ENCODE measurements at places on chromosomes 3 and 15.

DNA sequence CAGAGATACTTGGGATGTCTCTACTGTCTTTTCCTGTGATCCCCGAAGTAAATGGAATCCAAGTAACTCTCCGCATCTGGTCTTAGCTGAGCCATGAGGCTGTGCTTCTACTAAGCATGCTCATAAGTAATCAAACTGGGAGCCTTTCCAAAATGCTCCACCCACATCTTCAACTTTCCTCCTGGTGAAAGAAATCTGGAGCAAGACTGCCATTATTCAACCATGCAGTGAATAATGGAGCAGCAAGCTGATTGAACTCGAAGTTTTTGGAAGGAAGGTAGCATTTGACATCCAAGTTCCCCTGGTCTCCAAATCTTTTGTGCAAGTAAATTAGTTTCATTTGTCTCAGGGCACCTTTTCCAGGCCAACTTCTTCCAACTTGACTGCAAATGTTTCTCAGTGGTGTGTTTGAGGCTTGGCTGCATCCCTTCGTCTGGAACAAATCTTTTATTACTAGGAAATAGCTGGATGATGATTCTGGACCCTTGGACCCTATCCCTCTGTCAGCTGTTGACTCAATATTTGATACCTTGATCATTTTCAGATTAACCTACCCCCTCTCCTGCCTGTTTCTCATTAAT, 19.4 kb downstream of the GXYLT2 start:
- DNase-seq = no peak

DNA sequence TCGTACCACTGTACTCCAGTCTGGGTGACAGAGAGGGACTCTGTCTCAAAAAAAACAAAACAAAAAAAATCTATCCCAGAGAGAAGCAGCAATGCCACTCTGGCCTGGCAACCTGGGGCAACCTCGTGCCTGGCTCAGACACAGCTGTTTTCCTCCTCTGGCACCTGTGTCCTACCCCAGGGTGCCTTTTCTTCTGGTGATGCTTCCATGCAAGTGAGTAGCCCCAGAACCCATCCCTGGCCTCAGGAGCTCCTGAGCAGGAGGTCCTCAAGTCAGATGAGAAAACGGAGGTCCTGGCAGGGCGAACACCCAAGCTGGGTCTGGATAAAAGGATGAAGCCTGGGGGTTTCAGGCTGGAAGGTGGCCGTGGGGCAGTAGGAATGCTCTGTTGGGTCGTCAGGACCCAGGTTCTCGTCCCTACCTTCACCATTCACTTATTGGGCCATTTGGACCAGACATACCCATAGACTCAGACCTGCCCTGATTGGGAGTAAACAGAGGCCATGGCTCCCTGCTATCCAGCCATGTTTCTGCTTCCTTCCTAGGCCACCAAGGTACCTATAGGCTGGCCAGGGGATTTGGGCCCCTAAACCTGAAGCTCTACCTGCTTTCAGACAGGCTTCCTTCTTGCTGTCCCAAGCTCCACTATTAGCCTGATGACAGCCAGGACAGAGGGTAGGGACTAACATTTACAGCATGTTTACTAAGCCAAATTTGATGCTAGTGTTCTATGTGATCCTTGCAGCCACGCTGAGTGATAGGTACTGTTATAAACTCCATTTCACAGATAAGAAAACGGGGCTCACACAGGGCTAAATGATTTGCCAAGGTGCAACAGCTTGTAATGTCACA, 102.2 kb downstream of the DAPK2 start:
- no peak for DNase-seq

GRCh38 chr3:166190360-166190759, 353.1 kb upstream of the BCHE start:
- no peak for DNase-seq

DNA sequence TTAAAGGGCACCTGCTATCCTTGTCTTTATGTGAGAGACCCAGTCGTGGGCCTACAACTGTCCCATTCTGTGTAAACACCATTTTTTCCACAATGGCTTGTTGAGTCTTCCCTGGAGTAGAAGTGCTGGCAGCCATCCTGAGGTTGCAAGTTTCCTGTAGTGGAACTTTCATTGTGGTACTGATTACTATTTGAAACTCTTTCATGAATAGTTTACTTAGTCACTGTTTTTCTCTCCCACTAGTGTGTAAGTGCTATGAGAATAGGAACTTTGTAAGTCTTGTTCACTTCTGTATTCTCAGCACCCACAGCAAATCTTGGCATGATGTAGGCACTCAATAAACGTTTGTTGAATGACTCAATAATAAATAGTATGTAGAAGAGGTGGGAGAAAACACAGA, 48.6 kb downstream of the RARB start:
- DNase-seq = peak; percentile 7

GRCh38 chr3:131550562-131551465, 48.0 kb upstream of the MRPL3 start:
- no peak for DNase-seq

DNA sequence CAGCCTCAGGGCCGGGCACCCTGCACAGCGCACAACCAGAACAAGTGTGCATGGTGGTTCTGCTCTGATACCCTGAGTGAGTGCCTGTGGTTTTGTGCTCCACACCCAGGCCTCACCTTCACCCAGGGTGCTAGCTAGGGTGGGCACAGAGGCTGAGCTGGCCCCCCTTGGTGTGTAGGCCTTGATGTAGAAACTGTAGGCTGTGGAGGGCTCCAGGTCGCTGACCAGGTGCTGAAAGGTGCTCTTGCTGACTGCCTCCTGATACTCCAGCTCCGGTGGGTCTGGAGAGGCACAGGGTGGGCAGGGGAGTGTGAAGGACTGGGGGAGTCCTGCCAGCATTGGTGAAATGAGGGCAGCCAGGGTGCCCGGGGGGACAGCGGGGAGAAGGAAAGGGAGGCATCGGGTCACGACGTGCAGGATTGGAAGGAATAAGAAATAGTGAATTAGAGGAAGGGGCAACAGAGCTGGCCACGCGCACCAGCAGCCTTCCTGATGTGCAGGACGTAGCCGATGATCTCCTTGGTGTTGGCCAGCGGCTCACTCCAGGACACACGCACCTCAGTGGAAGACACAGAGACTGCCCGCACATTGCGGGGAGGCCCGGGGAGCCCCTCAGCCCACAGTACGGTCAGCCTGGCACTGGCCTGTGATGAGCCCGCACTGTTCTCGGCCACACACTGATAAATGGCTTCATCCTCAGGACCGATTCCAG, 26.6 kb downstream of the RNU5B-1 start:
- no peak for DNase-seq

GRCh38 chr15:88985547-88986393, 72.6 kb upstream of the MFGE8 start:
- DNase-seq = no peak

GRCh38 chr3:160393346-160394008, 5.5 kb downstream of the IFT80 start:
- no peak for DNase-seq

GRCh38 chr15:80585544-80586018, 109.5 kb upstream of the ABHD17C start:
- no peak for DNase-seq

- no peak for DNase-seq
These were observed 215.6 kb downstream of the PDCD6IP start for GRCh38 chr3:34013818-34014570.

- DNase-seq = peak; percentile 64
These were observed 293.3 kb upstream of the TBL1XR1 start for GRCh38 chr3:177490626-177491025.

DNA sequence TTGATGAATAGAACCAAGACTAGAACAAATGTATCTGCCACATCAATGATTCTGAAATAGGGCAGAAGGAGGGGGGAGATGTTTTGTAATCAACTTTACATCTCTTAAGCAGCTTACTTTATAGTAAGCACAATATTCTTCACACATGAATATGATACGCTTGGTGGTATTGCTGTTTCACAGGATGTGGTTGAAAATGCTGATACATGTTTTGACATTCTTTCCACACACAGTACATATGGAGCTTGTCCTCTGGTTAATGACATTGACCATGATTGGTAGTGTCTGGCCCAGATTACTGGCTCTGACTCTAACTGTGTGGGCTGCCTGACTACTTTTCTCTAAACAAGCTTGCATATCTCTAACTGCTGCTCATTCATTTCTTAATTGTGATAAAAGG, 168.9 kb downstream of the KLHL25 start:
- DNase-seq = no peak

- no peak for DNase-seq
These were observed 3.6 kb downstream of the TRA2B start for GRCh38 chr3:185934174-185934557.

DNA sequence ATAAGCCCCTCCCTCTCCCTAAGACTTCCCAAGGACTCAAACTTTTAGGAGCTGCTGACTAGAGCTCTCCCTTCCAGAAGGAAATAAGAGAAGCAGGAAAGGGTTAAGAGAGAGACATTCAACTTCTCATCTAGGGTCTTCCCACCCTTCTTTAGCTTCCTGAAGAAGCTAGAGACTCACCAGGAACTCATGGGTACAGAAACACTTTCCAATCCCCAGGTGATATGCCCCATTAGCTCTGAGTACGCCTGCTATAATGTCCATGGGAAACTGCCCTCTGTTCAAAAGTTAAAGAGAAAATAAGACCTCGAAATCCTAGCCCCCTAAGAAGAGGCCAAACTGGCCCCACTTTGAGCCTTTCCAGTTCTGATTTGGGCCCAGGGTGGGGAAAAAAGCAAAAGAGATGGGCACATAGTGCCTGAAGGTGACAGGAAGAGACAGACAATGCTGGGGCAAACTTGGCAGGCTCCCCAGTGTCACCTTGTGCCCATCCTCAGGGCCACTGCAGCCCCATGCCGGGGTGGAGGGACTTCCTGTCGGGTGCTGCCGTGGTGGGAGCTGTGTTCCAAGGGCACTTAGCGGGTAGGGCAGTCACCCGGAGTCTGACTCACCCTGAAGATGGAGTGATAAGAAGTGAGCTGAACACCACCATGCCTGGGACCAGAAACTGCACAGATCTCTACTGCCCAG, 29.5 kb downstream of the CCDC12 start:
- DNase-seq = no peak

DNA sequence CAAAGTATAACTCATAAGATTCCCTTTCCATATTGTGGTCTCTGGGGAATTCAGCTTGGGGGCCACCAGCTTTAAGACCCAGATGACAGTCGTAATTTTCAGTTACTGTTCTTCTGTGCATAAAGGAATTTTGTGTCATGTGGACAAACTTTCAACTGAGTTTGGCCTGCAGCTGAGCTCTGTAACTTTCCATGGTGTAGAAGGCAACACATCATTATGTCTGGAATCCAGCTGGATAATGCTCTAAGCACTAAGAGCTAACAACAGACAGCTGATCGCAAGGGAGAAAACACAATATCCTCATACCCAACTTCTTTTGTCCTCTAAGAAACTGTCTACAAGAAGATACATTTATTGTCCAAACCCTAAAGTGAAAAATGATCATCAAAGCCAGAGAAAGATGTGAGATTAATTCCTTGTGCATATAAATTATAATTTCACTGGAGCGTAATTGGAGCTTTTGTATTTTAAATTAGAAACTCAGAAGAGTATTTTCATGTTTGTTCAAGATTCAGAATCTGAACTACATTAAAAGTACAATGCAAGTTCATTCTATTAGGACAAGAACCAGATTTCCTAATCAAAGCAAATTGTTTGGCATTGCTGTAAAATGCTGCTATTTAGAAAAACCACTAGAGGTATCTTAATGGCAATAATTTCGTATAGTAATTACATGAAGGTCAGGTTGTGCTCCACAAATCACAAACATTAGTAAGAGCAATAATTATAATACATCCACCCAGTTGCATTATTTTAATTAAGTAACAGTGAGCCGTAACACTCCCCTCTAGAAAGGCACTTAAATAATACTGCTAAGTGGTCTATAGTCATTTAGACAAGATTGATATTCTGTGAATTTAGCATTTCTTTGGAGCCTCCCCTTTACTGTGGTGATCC, 218.8 kb downstream of the ATP8B4 start:
- no peak for DNase-seq

DNA sequence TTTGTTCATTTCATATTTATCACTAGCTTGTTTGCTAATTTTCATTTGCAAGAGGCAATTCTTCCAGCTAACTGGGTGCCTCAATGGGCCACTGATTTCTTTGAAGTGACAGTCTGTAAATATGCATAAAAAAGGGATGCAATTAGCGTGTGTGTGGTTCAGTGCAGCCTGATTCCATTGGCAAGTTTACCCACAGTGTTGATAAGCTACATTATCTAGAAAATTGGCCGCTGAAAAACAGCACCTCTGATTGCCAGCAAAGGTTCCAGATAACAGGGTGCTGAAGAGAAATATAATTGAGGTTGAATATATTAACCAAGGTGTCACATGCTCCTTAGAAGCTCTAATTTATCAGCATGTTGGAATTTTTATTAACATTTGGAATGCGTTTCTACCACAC, 76.9 kb downstream of the SAMMSON start:
- DNase-seq = no peak

GRCh38 chr3:59518283-59519055, 468.6 kb upstream of the CFAP20DC start:
- no peak for DNase-seq

- DNase-seq = no peak
These were observed 33.9 kb upstream of the KIF23 start for GRCh38 chr15:69380100-69380725.

DNA sequence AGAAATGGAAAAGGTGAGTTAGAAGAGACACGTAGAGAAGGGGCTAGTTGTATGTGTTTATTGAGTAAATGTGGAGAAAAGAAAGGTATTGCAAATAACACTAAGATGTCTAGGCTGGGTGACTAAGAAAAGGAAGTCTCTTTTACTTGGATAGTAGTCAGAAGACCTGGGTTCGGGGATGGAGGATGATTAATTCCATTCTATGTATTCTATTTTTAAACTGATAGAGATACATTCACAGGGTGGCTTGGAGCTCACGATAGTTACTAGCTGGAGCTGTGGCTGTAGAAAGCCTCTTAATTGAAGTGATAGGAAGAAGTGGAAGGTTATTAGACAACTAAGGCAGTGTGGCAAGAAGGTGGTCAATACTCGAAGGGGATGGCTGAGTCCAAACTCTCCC, 65.9 kb upstream of the TNIK start:
- DNase-seq = no peak

- no peak for DNase-seq
These were observed 599.4 kb downstream of the UNC13C start for GRCh38 chr15:54577476-54578250.

DNA sequence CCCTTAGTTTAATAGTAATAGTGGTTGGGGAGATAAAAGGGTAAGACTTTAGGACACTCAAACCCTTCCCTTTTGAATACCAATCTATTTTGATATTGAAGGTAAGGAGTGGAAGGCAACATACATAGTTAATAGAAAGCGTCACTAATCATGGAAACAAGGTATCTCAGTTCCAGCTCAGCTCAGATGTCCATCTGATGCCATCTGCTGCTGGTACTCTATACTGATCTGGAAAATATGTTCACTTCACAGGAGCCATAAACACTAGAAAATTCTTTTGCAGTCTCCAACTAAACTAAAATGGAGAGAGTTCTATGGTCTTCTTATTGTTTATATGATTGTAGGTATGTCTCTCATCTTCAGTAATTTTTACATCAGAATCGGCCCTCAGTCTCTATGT, 1777.1 kb downstream of the OTOL1 start:
- DNase-seq = no peak
